Activated naive CD8-positive, alpha-beta T cell treated with anti-CD3 and anti-CD28 coated beads, Interleukin-2, amount 50 U/mL, for 24 hours (primary cell): ENCODE measurements at places on chromosomes 4 and X.

DNA sequence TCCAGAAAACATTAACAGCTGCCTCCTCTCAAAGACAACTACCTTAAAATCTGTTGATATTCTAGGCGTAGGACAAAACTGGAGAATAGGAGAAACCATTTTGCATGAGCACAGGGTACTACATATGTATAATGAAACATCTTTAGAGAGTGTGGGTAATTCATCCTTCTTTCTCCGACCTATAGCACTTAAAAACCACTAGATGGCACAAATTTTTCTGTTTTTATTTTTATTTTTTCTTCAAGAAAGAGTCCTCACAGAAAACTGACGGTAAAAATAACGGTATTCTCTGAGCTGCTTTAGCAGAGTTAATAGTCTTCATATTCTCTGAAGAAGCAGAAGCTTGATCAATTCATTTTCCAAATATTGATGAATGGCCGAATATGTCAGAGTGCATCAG, 14.6 kb downstream of the SMIM31 start:
- no peak for DNase-seq

- no peak for DNase-seq
Measured at GRCh38 chr4:39729557-39729956, 31.6 kb downstream of the UBE2K start.

DNA sequence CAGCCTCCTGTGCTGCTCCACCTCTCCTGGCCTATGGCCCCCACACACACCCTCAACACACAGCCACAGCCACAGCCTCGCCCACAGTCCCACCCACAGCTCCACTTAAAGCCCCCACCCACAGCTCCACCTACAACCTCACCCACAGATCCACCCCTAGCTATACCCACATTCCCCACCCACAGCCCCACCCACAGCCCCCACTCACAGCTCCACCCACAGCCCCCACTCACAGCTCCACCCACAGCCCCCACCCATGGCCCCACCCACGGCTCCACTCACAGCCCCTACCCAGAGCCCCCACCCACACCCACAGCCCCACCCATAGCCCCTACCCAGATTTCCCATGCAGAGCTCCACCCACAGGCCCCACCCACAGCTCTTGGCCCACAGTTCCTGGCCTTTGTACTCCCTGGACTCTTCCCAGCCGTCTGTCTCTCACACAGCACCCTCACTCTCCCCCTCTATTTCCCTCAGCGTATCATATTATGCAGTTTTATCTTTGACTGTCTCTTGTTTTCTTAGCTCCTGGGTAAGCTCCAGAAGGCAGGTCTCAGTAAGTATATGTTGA, 322.5 kb downstream of the EVC2 start:
- DNase-seq = no peak

GRCh38 chr4:47002580-47002979, 9.2 kb upstream of the GABRA4 start:
- no peak for DNase-seq

- no peak for DNase-seq
Measured at GRCh38 chr4:42471896-42472295, 74.6 kb downstream of the SHISA3 start.

DNA sequence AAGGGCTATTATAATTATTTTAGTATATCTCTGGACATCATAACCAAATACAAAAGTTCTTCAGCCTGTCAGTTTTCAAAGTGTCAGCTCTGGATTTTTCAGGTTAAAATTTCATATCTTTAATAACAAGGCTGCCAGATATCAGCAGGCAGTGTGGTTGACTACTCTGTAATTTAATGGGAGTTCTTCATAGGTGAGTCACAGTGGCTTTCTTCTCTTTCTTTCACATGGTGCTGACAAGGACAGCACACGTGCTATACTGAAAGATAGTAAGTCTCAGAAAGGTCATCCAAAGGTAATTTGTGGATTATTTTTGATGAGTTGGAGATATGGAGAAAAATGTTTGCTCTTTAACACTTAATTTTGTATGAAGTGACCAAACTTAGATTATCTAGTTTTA, 43.2 kb downstream of the GALNT7 start:
- DNase-seq = no peak

- no peak for DNase-seq
Measured at GRCh38 chr4:87236861-87237260, 16.4 kb upstream of the KLHL8 start.

GRCh38 chrX:47612418-47612817, 7.2 kb downstream of the SYN1 start:
- no peak for DNase-seq

GRCh38 chr4:1137063-1137776, 23.9 kb upstream of the RNF212 start:
- no peak for DNase-seq
